Kidney (tissue), 22 donors: ENCODE measurements at places on chromosomes 3 and 15.

DNA sequence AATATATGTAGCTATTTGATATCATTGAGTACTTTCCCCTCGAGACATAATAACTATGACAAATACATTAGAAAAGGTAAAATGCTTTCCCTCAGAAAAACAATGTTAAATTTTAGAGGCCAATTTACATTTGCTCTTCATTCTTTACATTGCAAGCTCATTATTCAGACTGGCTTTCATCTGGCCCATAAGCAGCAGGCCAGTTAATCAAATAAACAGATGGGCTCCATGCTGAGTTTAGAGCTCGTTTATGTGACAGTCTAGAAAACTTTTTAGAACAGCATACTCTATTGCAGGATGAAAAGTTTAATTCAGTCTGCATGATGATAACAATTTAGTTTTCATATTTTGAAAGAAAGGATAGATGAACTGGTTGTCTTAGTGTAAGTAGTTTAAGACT is 150.6 kb downstream of the DUT start:
- no peak for DNase-seq

DNA sequence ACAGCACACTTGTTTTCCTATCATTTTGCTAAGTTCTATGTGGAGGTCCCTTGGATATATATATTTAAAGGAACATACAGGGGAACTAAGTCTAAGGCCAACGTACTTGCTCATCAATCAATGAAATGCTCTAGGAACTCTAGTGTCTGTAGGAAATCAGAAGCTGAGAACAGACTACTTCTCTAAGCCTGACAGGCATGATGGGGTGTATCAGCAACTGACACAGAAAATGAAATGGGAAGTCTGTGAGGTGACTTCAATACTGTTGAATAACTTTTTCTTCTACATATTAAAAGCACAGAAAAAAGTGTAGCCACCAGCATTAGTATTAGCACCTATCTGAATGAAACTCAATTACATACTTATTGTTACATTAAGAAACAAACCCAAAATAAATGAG is 56.9 kb upstream of the CSPG5 start:
- no peak for DNase-seq

DNA sequence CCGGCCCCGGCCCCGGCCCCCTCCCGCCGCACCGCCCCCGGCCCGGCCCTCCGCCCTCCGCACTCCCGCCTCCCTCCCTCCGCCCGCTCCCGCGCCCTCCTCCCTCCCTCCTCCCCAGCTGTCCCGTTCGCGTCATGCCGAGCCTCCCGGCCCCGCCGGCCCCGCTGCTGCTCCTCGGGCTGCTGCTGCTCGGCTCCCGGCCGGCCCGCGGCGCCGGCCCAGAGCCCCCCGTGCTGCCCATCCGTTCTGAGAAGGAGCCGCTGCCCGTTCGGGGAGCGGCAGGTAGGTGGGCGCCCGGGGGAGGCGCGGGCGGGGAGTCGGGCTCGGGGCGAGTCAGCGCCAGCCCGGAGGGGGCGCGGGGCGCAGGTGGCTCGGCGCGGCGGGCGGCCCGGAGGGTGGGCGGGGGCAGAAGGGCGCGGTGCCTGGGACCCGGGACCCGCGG is 352 bp downstream of the CHRD start:
- DNase-seq: peak; percentile 72

- DNase-seq: no peak
These were observed 35.1 kb downstream of the PCSK6 start for GRCh38 chr15:101454365-101454764.

DNA sequence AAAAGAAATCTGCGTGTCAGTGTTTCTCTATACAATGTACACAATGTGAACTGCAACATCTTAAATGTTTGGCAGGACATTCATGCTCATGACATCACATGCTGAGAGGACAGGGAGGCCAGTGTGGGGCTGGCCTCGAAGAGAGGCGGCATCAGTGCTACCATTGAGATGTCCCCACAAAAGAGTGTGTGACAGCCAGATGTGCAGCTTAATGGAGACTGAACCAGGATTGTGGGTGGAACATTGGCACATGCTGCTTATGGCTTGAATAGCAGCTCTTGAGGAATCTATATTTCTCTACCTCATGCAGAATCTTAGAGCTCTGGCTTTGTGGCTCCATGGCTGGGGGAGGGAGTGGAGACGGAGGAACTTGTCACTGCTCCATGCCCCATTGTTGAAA is 18.5 kb downstream of the CLDN11 start:
- DNase-seq: no peak
